Activated naive CD4-positive, alpha-beta T cell (primary cell): ENCODE measurements at places on chromosomes 2 and 18.

DNA sequence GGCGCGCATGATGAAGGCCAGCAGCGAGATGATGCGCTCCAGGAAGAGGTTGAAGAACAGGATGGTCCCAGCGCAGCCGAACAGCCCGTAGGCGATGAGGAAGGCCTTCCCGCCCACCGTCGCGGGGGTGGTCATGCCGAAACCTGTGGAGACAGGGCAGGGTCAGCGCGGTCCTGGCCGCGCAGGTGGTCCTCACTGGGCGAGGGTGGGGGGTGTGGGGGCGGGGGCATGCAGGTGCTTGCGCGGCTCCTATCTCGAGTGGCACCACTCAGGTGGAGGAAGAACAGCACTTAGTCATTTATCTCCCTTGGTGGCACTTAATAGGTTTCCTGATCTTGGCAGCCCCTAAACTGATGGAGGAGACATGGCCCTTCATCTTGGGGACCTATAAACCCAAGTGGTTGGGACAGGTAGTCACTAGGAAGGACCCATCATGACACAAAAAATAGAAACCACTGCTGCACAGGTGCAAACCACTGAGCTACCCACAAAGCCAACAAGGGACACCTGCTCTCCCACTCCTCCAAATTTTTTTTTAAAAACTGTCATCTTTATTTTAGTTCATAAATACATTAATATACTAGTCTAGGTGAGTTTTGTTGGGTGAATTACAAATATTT, 118.8 kb downstream of the MSH2 start:
- DNase-seq: no peak

GRCh38 chr2:69837533-69837932, 8.1 kb downstream of the GMCL1 start:
- DNase-seq: no peak

DNA sequence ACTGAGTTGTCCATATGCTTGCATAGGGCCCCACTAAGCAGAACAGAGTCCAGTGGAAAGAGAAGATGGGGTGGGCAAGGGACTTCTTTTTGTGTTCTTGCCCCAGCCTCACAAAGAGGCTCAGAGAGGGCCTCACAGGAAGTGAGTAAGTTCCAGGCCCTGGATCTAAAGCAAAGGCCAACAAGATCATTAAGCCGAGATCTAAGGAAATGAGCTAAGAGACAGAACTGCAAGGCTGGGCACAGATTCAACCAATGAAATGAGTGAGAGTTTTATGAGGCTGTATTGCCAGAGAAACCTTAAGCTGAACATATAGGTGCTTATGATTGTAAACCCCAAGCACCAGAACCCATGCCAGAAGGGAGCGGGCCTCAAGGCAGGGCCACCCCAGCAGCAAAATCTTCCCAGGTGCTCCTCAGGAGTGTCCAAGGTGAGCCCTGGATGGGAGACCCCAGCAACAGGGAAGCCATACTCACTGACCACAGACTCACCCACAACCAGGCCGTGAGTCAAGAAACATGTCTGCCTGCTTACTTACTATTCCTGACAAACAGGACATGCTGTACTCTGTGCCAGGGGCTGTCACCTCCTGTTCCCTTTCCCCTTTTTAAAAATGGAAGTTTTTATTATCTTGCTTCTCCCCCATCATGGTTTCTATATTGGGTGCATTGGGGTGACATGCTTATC, 40.2 kb downstream of the SLC14A1 start:
- no peak for DNase-seq

DNA sequence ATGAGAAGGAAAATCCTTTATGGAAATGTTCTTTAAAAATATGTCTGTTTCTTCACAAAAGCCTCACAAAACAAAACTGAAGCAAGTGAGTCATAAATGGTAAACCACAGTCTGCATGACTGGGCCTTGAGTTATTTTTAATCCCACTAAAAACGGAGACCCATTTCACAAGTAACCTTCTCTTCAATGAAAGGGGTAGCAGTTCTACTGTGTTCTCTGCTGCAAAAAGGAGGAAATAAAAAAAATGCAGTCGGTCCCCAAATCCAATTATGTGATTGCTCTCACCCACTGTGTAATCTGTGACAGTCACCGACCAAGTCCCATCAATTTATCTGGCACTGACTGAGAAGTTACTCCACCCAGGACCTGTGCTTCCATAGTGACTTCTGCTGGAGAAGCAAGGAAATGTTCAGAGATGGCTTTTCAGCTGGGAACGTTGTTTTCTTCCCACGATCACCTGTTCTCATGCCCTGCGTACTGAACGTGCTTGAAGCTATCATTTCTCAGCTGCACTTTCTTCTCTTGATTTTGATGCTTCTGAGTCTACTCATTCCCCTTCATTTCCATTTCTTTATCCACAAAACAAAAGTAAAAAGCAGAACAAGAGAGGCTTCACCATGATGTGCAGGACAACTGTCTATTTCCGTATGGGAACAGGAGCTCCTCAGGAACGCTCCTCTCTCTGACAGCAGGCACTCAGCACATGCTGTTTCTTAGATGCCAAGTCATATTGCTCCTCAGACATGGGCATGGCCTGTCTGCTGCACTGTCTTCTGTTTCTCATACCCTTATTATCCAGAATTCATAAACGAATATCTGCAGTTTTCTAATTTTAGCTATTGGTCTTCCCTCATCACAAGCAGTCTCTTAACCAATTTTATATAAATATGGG, 80.0 kb upstream of the TMEM200C start:
- no peak for DNase-seq

- DNase-seq: no peak
Observed at GRCh38 chr2:225766431-225766830, 366.9 kb downstream of the NYAP2 start.

DNA sequence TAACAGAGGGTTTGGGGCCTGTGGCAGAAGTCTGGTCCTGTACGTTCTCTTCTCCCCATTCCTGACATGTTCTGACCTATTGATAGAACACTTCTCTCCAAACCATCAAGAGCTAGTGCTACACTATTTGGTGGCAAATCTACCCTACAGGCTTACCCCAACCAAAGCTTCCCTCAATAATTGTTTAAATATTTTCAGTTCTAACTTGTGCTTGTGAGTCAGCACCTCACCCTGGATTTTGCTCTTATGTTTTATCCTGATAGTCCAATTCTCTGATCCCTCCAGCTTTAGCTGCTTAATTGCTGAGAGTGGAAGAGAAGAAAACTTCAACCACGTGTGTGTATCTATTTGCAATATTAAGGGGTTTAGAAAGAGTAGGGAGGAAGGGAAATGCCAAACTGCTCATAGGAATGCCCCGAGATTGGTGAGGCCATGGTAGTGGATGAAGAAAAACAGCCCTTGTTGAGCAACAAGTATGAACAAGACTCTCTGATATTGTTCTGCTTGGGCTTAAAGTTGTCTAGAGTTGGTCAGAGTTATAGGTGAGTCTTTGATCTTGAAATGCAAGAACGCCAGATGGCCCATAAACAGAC, 67.8 kb upstream of the PARD3B start:
- no peak for DNase-seq

DNA sequence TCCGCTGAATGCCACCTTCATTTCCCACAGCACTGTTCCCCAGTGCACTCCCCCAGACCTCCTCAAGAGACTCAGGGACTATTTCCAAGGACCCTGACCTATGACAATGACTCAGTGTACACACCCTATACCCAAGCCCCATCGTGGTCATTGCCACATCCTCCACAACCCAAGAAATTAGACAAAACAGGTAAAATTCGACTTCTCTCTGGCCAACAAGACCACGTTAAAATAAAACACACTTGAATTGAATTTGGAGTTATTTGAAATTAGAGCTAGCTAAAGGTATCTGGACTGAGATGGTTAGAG, 126.4 kb upstream of the NCK2 start:
- DNase-seq: no peak

- no peak for DNase-seq
Observed at GRCh38 chr2:40332191-40332826, 119.6 kb downstream of the SLC8A1 start.

GRCh38 chr2:190771726-190772125, 108.9 kb upstream of the GLS start:
- DNase-seq: no peak

DNA sequence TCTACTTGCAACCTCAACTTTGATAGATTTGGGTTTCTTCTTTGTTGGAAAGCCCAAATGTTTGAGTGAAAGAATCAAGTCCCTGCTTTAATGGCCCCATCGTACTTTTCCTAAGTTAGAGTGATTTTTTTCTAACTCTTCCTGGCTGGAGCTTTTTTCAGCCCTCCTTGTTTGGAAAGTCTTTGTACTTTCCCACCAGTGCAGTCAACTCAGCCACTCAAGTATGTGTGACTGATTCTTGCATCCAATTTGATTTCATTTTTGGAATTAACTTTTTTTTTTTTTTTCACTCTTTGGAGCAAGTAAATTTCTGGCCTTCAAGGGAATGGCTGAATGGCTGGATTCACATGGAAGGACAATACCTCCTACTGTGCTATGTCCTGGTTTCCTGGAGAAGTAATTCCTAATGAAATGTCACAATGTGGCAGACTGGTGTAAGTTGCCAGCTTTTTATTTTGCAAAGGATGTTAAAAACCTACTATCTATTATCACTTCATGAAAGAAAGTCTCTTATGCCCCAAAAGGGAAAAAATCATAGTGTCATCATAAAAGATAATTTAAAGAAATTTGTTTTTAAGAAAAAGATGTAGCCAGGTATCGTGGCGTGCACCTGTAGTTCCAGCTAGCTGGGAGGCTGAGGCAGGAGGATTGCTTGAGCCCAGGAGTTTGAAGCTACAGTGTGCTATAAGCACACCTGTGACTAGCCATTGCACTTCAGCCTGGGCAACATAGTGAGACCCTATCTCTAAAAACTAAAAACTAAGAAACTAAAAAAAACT, 76.0 kb upstream of the ZFP36L2 start:
- no peak for DNase-seq

GRCh38 chr18:47418746-47419145, 167.3 kb upstream of the SKOR2 start:
- no peak for DNase-seq

DNA sequence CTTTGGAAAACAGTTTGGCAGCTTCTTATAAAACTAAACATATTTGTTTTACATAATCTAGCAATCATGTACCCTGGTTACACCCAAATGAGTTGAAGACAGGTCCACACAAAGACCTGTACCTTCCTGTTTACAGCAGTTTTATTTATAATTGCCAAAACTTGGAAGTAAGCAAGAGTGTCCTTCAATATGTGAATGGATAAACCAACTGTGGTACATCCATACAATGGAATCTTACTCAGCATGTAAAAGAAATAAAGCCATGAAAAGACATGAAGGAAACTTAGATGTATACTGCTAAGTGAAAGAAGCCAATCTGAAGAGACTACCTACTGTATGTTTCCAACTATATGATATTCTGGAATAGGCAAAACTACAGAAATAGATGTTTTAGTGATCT, 23.7 kb downstream of the ORC4 start:
- DNase-seq: no peak

GRCh38 chr18:55048892-55049291, 89.6 kb upstream of the CCDC68 start:
- DNase-seq: no peak
